ENCODE measurements at places on chromosomes 13 and 19.

DNA sequence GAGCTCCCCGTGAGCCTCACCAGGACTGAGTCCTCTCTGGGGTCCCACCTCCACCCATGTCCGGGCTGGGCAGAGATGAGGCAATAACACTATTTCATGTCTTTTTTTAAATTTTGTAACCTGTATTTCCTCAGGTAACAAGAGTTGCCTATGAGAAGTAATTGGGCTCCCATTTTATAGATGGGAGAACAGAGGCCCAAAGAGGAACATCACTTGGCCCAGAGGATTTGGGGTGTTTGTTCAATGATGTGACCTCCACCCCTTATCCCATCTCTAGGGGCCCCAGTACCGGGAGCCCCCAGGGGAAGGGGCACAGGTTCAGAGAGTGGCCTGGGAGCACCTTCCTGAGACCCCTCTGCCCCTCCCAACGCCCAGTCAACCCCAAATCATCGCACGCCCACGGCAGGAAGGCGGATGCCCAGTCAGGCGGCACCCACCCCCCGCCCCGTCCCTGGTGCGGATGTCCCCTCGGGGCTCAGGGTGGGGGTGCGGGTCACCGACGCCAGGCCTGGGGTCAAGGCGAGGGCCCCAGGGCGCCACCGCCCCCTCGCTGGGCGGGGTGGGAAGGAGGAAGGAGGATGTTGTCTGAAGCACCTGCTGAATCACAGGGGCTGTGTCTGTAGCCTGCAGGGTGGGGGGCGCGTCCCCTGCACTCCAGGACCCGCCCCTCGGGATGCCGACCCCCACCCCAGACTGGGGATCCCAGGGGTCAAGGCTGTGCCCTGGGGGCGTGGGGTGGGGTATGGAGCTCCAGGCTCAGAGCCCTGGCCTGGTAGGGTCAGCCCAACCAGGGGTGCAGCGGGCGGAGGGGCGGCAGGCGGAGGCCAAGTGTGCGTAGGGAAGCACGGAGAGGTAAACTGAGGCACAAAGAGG is 9.0 kb upstream of the CIRBP start:
- no peak for DNase-seq

GRCh38 chr13:41065078-41065477 is 3.8 kb downstream of the WBP4 start:
- no peak for DNase-seq

DNA sequence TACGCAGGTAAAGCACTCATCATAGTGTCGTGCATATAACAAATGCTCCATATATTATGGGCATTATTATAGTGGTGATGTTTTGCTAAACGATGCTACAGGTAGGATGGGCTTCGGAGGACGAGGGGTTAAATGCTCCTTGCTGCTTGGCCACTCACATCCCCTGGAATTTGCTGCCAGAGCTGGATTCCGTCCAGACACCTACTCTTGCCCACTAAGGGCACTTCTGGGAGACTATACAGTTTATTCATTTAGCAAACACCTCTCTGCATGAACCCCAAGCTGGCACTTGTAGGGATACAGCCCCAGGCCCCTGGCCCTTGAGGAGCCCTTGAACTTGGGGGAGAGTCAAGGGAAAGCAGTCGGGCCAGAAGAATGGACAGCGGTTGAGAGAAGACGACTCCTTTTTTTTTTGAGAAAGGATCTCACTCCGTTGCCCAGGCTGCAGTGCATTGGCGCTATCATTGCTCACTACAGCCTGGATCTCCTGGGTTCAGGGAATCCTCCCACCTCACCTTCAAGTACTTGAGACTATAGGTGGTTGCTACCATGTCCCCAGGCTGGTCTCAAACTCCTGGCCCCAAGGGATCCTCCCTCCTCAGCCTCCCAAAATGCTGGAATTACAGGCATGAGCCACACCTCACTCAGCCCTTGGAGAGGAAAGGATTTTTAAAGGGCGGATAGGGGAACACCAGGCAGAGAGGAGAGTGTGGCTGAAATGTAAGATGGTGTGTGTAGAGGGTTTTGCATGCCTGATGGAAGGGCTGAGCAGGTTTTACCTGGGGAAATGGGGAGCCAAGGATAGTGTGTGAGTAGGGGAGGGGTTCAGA is 1.1 kb upstream of the MRPL34 start:
- DNase-seq: no peak

DNA sequence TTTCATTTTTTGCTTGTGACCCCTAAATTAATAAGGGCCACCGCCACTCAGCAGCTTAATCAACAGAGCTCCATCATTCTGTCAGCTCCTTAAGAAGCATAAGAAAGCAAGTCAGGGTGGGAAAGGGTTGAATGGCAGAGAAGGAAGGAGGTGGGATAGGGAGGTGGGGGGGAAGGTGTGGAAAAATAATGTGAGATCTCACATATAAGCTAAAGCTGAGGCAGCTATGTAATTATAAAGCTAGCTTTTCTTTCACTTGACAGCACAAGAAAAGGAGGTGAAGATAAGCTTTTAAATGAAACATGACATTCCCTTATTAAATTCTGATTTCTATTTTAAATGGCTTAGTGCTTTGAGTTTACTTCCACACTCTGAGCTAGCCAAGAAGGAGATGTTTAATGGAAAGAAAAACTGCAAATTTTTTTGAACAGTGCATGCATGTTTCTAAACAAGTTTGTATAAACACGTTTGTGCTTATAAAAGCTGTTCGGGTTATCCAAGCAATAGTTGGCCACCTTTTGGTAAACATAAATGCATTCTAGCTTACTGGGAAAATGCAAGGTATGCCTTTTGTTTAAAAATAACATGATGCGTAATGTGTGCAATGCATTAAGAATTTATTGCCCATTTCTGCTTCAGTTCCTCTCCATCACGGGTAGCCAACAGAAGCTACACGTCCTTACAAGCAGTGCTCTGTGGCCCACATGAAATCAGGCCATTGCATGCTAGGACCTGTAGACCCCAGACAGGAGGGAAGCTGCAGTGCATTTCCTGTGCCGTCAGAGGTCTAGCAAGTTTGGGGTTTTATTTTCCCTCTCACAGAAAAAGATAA is 96.2 kb downstream of the LHFPL6 start:
- DNase-seq: no peak

- no peak for DNase-seq
These were observed 7.9 kb downstream of the TPM4 start for GRCh38 chr19:16084067-16084685.

DNA sequence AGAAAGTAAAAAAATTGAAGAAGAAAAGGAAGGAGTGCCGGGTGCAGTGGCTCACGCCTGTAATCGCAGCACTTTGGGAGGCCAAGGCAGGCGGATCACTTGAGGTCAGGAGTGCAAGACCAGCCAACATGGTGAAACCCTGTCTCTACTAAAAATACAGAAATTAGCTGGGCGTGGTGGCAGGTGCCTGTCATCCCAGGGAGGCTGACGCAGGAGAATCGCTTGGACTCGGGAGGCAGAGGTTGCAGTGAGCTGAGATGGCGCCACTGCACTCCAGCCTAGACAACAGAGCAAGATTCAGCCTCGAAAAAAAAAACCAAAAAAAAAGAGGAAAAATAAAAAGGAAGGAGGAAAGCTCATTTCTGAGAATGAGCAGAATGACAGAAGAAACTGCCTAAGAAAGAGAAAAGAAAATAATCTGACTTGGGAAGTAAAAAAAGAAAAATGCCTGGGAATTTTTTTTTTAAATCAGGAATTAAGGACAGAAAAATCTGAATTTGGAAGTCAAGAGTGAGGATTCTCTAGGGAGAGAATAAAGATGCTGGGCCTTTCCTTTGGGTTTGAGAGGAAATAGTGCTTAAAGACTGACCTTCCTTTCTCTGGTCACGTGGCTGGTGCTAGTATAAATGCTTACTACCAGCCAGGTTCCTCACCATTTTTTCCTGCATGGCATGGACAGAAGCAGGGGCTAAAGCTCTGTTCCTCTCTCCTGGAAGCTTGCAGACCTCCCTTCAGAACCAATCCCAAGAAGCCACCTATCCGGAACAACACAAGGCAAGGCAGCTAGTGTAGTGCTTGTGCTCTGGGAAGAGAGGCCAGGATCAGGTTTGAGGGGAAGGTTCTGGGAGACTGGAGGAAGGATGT is at the start of gene FFAR2:
TSS of gene FFAR2 (plus strand) at position 652 of the 864 bp plus-strand sequence. CDS start 1,458 bp downstream, outside the sequence.
- no peak for DNase-seq

DNA sequence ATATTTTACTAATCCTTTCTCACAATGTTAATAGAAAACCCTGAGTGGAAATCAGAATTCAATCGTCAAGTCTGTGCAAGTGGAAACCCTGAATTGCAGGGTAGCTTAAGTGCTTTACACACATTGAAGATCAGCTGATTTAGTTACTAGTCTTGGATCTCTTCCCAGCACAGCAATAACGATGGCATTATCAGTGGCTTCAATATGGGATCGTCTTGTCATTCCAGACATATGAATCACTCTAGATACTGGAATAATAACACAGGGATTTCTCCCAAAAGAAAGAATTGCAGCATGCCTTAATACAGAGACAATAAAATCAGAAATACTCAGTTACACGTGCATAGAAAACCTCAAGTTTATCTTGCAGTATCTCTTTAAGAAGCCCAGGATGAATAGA is 12.6 kb upstream of the METTL21C start:
- DNase-seq: peak; percentile 17

- no peak for DNase-seq
These were observed 24.9 kb upstream of the MEDAG start for GRCh38 chr13:30881191-30881651.

- DNase-seq: no peak
These were observed 204.1 kb upstream of the KLF12 start for GRCh38 chr13:74338341-74338740.

GRCh38 chr13:81304121-81304659 is 963.3 kb upstream of the SPRY2 start:
- DNase-seq: no peak

GRCh38 chr19:30810726-30811125 is 438.5 kb downstream of the ZNF536 start:
- no peak for DNase-seq

- no peak for DNase-seq
These were observed 744.1 kb downstream of the UQCRFS1 start for GRCh38 chr19:28468701-28469459.

GRCh38 chr13:74367193-74367592 is 233.0 kb upstream of the KLF12 start:
- DNase-seq: no peak

- peak; percentile 94 for DNase-seq
These were observed 6.6 kb upstream of the EML2 start for GRCh38 chr19:45645631-45646344.

- no peak for DNase-seq
These were observed 4.0 kb downstream of the MAG start for GRCh38 chr19:35295792-35296462.

- no peak for DNase-seq
These were observed 17.4 kb downstream of the OR7A17 start for GRCh38 chr19:14868497-14868896.

DNA sequence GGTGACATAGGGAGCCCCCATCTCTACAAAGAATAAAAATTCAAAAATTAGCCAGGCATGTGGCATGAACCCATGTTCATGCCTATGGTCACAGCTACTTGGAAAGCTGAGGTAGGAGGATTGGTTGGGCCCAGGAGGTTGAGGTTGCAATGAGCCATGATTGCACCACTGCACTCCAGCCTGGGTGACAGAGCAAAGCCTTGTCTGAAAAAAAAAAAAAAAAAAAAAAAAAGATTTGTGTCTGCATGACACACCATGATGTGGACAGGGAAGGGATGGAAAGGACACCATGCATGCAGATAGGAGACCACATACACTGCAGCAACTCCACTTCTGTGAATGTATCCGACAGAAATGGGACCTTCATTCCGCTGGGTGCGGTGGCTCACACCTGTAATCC is 34.0 kb upstream of the HOMER3 start:
- no peak for DNase-seq

DNA sequence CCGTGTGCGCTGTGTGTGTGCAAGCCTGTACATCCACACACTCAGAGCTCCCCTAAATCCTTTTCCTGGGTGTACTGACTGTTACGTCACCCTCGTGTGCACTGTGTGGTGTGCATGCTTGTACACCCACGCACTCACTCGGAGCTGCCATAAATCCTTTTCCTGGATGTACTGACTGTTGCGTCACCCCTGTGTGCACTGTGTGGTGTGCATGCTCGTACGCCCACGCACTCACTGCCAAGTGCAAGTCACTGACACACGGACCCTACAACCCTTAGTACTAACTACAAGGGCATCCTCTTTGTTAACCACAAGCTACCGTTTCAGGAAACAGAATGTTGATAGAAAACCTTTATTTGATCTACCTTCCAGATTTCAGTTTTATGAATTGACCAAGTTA is 983.4 kb downstream of the EFNB2 start:
- DNase-seq: no peak

DNA sequence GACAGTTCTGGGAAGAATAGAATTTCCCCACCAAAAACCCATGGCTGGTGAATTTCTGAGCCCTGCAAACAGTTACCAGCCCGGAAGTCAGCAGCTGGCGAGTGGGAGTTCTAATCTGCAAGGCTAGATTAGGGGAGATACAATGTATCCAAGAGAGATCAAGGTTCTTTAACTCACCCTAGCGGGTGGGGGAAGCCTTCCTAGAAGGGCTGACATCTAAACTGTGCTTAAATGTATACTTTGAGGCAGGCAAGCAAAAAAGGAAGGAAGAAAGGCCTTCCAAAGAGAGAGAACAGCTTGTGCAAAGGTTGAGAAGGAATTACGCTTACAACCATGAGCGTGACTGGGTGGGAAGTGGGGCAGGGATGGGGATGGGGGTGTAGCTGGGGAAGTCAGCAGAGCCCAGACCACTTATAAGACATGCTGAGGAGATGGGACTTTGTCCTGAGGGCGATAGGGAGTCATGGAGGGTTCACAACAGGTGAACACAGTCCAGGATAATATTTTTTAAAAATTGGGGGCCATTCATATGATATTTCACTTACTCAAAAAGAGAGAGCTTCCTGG is 20.8 kb upstream of the ZNRF4 start:
- no peak for DNase-seq

All from midbrain (tissue), 1 donor.